ENCODE measurements at places on chromosomes 3 and 15. TPM values are rescaled to one million over a fixed set of nuclear protein-coding genes. Genes with fewer than 3 reads are reported as not detected.

Gene SCN11A
- 0.15 TPM for total RNA-seq

Gene TMIE
- total RNA-seq, result 0.33 TPM

Gene SLC9C1
- total RNA-seq, result not detected

Gene ILDR1
- 0.15 TPM for total RNA-seq

Gene NMNAT3
- total RNA-seq, result 1.5 TPM

Gene C3orf85
- 11.4 TPM for total RNA-seq

Gene SEMA3G
- 0.93 TPM for total RNA-seq

Gene RHCG
- total RNA-seq, result 0.15 TPM

Gene PCLAF
- 3.1 TPM for total RNA-seq

Gene MFGE8
- total RNA-seq, result 29.1 TPM

Gene ERICH6
- total RNA-seq, result not detected

Gene CCDC80
- 0.75 TPM for total RNA-seq

Gene SGO1
- total RNA-seq, result 0.63 TPM

Gene PLA2G4F
- total RNA-seq, result 0.25 TPM

Gene CAV3
- total RNA-seq, result not detected

Gene GOLGA6B
- 1.4 TPM for total RNA-seq

Gene LDHAL6B
- total RNA-seq, result not detected

Gene KLHL6
- 0.65 TPM for total RNA-seq

Gene CCDC191
- 0.98 TPM for total RNA-seq

Gene PIGBOS1
- 7.0 TPM for total RNA-seq

Gene ADGRG7
- total RNA-seq, result 17.0 TPM

Gene FBLN2
- total RNA-seq, result 4.8 TPM

All from left lobe of liver (tissue), 2 donors.